ENCODE measurements at places on chromosomes 12 and 14.

DNA sequence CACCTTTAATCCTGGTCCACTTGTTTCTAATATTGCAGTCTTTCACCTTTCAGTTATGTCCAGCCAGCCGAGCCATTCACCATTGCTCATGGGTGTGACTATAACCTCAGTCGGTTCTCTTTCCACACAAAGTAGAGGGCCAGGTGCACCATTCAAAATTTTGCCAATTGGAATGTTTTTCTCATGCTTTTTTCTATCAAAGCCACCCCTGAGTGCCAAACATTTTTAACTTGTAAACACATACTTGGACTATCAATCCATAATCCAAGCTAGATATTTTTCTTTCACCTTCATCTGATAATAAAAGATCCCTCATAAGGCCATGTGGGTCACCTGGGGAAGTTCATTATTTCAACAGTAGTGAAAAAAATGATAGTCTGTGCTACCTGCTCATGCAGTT is 52.4 kb downstream of the CCER1 start:
- no peak for DNase-seq

DNA sequence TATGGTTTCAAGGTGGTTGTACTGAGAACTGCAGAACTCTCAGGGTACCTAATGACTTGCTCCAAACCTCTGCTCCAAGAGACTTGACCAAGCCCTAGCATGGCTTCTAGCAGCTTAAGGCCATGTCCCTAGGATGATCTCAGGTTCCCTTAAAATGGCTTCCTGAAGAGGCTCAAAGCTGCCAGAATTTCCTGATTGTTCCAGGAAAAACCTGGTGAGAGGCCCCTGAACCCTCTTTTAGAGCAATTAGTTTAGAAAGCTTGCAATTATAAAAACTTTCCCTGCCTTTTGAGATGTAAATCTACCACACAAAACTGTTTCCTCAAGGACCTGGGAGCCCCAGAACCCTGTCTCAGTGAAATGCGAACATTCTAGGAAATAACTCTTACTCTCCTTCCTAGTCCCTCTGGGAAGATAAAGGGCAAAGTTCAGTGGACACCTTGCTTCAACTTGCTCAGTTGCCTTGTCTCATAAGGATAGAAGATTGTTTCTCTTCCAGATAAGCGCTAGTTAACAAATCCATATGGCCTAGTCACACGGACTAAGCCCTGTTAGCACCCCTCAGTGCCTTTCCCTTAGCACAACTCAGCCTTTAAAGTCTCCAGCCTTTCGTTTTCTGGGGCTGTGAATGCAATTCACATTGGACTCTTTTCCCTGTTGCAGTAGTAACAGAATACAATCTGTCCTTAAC is 2.5 kb downstream of the CMAS start:
- no peak for DNase-seq

- DNase-seq = peak; percentile 89
Observed at GRCh38 chr12:6827437-6827911, 733 bp upstream of the P3H3 start.

DNA sequence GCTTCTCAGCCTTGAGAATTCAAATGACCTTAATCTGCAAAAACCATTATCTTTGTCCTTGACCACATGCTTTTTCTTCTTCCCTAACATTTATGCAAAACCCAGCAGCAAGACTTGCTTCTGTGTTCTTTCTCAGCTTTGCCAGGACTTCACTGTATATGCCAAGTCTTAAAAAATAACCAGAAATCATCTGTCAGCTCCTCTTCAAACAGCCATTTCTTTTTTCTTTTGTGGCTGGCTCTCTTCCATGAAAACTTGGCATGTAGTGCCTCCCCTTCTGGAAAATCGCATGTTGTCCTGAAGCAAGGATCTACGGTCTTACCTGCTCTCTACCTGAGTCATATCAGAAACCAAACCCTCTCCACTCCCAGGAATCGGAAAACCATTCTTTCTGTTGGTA is 364.9 kb downstream of the RPS29 start:
- no peak for DNase-seq

DNA sequence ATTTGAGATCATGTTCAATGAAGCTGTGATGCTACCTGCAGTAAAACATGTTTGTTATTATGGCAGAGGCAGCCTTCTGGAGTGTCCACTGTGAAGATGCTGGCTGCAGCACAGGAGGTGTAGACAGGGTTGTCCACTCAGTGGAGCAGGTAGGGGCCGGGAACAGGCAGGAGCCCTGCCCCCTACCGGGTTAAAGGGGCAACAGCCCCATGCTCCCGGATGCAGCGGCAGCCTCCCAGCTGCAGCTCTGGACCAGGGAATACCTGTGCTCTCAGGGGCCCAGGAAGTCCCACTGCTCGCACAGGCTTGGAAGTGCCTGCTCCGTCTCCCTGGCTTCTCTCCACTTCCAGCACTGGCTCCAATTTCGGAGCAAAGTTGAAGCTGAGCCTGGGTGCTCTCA is 401.6 kb downstream of the FOXG1 start:
- no peak for DNase-seq

- no peak for DNase-seq
Observed at GRCh38 chr12:58029260-58029659, 87.9 kb downstream of the ATP23 start.

- DNase-seq = no peak
Observed at GRCh38 chr14:92844204-92844603, 50.1 kb downstream of the GOLGA5 start.

DNA sequence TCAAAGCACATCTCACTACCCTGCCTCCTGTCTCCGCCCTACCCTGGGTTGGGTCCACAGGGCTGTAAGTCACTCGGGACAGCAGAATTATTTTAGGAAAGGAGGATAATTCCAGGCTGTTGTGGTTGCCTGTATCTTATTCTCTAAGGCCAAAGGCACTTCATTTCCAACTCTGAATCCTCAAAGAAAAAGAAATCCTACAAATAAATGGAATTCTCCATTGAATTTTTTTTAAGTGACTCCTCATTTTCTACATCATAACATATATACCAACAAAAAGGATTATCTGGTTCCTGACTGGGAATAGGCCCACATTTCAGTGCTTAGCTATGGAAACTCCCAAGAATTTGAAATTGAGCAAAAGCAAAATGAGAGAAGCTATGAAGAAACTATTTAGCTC is 186.4 kb downstream of the ITPR2 start:
- DNase-seq = no peak

DNA sequence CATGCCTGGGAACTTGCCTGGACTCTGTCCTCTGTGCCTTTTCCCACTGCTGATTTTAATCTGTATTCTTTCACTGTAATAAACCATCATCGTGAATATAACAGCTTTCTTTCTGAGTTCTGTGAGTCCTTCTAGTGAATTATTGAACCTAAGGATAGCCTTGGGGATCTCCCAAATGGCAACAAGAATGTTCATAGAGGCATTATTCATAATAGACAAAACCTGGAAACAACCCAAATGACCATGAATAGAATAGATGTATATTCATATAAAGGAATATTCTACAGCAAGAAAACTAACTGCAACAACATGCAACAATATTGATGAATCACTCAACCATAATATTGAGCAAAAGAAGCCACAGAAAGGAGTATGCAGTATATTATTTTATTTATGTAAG is 44.7 kb upstream of the CEP83 start:
- no peak for DNase-seq

DNA sequence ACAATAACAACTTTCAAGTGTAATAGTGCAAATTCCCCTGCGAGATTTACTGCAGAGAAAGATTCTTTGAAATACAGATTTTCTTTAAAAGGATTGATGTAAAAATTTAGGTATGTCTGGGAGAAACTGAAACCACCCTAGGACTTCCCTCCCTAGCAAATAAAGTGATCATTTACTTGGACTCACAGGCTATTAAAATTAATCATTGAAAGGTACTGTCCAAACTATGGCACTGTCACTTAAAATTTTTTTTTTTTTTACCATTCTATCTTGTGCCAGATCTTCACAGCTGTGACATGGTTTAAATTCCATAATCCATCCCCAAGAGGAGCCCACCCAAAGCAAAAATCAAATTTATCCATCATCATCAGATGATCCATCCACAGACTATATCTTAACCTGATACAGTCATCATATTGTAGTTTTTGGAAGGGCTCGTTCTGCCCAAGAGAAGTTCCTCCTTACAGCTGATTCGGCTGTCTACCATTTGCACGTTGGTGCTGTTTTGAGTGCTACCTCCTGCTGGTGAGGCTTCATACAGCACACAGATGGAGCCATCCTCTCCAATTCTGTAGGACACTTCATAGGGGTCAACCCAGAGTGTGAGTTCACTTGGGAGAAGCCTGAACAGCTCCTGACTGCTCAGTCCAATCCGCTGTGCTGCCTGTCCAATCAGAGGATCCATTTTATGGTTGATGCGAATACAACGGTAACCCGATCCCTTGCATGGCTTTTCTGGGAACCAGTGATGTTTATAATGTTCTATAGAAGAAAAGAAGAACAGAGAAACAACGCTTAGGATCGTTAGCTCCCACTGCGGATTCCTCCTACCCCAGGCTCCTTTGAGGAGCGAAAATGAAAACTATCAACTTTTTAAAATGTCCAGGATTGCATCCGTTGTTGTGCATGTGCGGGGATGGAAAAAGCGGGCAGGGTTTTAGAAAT is 1.7 kb downstream of the BTG1 start:
- peak; percentile 92 for DNase-seq

DNA sequence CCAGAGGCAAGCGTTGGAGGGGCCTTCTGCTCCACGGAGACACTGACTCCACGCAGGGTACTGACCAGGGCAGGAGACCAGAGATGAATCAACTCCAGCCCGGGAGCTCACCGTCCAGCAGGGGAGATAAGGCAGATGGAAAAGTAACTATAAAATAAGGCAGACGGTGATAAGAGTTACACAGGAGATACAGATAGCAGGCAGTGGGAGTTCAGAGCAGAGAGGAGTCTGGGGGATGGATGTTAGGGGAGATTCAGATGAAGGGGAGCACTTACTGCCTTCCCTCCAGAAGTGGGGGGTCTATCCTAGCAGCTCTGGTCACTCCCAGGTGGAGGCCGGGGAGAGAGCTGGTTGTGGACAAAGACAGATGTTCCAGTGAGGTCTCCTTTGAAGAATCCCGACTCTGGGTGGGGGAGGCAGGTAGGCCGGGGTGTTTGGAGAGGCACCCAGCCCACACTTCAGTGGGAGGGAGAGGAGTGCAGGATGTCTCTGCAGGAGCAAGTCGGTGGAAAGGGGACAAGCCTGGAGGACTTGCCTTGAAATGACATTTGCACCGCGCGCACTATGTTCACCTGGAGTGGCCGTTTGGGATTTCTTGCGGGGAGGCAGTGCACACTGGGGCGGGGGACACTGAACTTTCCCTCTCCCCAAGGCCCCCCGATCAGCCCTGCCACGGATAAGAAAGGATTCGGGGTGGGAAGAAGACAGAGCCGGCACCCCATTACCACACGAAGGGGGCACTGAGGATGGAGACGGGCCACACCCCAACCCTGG is 1.2 kb downstream of the PITPNM2 start:
- DNase-seq = peak; percentile 51

GRCh38 chr14:70683983-70684382 is 42.3 kb downstream of the TTC9 start:
- DNase-seq = no peak

DNA sequence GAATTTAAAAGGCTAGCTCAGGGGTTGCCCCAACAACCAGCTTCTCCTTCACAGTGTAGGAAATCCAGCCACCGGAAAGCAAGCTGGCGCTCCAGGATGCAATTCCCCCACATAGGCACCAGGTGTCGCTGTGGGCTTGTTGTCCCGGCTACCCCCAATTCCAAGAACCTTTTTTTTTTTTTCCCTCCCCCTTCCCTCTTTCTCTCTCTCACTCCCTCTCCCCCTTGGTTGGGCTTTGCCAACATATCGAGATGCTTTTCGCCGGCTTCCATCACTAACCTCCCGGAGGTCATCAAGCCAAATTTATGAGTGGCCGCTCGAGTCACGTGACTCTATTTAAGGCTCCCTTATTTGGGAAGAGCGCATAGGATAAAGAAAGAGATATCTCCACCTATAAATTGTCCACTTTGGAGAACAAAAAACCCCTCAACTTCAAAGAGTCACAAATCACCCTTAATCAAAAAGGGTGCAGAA is at the start of gene HOXC5:
Gene HOXC5, plus strand, starts transcription at position 424 of the 474 bp plus-strand sequence. CDS start 73 bp downstream, outside the sequence.
- DNase-seq = peak; percentile 85

All from OCI-M1 (cell line).